ENCODE measurements at places on chromosomes 3 and 15.

DNA sequence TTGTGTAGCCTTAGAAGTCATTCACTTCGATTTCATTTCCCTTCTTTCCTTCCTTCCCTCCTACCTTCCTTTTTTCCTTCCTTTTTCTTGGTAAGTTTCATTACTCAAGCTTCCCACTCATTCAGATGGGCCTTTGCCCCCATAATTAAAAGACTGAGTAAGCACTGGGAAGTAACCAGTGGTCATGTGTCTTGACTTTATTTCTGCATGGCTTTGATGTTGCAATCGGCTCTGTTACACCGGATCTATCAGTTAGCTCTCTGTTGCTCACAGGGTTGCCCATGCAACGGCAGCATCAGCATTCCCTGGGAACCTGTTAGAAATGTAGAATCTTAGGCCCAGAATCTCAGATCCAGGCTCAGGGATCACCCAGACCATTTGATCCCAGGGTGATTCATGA is 25.6 kb upstream of the LARS2 start:
- DNase-seq: no peak

GRCh38 chr3:52062505-52062904 is 6.1 kb upstream of the DUSP7 start:
- DNase-seq: no peak

DNA sequence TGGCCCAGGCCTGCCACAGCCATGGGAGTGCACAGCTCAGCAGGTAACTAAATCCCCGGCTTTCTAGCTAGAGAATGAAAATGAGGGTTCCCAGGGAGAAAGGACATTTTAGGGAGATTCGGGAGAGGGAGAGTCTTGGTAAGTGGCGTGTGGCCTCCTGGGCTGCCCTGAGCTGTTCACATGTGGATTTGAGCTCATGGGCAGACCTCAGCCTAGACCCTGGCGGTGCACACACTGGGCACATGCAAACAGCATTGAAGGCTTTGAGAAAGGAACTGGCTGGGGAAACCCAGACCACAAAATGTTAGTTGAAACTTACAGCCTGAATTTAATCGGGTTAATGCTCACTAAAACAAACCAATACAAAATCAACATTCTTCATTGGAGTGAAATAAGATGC is 72.4 kb downstream of the TFRC start:
- DNase-seq: no peak

DNA sequence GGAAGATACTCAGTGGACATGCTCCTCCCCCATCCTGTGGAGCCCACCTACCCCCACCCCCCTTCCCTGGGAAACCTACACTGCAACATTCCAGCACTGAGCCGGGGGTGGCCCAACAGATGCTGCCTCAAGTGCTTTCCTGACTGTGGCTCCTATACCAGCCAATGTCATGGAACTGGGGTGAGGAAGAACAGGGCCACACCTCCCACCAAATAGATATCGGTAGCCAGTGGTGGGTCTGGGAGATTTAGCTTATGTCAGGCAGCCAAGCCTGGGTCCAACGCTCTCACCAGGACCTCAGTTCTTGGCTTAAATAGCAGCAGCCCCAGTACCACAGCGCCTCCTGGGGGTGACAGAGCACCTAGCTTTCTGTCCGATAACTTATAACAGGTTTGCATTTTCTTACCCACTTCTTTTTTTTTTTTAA is 30.3 kb downstream of the CDC25A start:
- peak; percentile 65 for DNase-seq

DNA sequence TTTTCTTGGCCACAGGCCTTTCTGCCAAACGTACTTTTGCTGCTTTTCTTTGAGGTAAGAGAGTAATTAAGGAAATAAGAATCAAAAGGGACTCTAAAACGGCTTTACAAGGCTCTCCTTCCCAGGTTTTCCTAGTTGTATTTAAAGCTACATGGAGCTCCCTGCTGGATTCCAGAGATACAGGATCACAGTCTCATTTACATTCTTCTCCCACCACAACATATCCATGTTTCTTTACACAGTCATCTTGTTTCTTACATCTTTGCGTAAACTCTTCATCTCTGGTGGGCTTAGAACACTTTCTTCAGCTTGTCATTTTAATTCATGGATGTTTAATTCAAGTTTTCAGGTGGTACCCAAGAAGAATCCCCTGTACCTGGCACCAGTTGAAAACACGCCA is 117.6 kb upstream of the BFSP2 start:
- no peak for DNase-seq

GRCh38 chr3:158864492-158864891 is 62.6 kb downstream of the MFSD1 start:
- no peak for DNase-seq

- no peak for DNase-seq
Observed at GRCh38 chr15:58015565-58015964, 49.9 kb downstream of the ALDH1A2 start.

- DNase-seq: no peak
Observed at GRCh38 chr15:77834276-77834990, 201.7 kb upstream of the LINGO1 start.

- DNase-seq: no peak
Observed at GRCh38 chr15:37931321-37931720, 3.1 kb upstream of the TMCO5A start.

DNA sequence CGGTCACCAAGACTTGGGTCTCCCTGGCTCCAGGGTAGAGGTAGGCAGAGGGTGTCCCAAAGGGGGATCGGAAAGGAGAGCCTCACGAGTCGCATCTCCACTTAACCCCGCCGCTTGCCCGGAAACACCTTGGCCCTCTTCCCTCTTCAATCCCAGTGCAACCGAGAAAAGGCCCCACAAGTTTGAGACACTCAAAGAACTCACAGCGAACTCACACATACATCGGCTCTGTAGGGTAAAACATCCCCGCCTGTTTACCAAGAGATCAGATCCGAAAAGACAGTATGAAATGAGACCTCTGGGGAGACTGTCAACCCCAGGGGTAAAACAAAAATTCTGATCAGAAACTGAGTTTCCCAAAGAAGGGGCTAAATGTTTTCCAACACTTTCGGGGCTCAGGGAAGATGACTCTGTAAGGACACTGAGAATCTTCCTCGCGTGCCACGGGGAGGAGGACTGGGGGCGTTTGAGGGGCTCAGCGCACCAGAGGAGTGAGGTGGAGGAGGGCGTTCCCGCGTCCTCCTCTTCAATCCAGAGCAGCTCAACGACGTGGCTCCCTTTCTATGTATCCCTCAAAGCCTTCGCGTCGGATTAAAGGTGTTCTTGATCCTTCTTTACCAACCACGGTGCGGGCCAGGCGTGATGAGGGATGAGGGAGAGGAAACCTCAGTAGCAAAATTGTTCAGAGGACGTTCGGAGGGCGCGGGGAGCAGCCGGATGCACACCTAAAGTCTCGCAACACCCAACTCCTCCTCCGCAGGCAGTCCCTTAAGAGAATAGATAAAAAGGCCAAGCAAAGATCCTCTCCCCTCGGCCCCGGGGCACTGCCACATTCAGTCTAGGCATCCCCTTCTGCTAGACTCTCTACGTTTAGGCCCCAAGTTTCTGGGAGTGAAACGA is 3.7 kb downstream of the WNT5A start:
- peak; percentile 76 for DNase-seq

DNA sequence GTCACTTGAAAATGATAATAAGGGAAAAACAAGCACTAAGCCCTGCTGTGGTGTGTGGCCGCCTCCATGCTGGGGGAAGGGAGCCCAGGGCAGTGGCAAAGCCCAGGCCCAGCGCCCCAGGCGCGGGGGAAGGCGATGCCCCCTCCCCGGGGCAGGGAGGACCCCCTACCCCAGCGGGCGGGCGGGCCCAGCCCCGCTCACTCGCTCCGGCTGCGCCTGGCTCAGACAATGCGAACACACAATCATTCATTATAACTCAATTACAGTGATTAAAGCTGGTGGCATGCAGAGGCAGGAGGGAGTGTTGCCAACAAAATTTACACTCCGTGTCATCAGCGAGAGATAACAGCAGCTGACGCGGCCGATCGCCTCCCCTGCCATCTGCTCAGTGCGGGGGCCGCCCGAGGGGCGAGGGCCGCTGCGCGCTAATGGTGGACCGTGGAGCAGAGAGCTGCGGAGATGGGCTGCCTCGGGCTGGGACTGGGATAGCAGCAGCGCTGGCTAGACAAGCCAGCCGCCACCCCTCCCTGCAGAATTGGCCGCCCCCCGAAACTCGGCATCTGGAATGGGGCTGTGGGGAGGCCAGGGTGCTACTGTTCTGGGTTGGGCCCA is 64.1 kb downstream of the TLE3 start:
- DNase-seq: peak; percentile 94

- DNase-seq: no peak
Observed at GRCh38 chr3:135982922-135983581, 17.5 kb downstream of the PPP2R3A start.

DNA sequence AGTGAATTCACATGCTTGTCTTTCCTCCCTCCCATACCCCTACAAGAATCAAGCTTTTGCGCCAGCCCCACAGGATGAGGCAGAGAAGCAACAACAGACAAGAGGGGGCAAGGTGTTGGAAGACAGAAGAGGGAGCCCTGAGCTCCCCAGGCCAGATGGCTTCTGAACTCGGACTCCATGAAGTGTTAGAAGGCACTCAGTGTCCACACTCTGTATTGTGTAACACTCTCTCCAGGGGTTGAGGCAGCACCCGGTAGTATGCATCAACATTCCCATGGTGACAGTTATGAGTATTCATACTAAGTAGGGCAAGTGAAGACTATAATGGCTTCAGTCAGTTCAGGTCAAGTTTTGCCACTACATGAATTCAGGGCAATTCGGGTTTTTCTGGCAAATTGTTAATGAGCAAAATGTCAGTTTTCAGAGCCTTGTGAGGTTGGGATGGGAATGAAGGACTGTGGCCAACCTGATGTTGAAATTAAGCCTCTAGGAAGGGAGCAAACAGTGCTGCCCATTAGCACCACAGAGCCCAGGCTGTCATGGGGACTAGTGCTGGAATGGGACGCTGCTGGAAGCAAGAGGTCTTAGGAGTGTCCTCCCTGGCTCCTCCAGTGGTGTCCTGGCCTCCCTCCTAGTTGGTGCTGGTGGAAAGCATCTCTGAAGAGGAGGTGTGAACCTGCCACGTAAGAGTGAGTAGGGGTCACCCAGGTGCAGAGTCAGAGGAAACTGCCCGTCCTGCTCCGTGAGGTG is 79.4 kb downstream of the KLF15 start:
- DNase-seq: no peak

GRCh38 chr3:23254282-23254681 is 51.2 kb downstream of the UBE2E2 start:
- no peak for DNase-seq

DNA sequence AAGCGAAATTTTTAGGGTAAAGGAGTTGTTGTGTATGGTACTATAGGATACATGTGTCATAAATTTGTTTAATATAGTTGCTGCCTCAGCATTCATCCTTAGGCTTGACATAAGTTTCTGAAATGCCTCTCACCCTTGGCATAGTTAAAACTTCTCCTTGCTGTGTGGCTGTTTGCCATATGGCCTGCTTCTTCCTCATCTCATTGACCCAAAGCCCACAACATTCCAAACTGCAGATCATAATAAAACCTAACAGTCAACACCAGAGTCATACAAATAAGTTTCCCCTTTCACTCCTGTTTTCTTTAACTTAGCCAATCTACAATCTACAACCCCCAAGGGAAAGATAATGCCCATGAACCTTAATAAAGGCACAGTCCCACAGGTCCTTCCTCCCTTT is 136.6 kb downstream of the TMCC1 start:
- DNase-seq: no peak

- DNase-seq: peak; percentile 90
Observed at GRCh38 chr3:64530434-64531049, 157.3 kb downstream of the ADAMTS9 start.

Data from eye (tissue), 1 donor.